Naive thymus-derived CD8-positive, alpha-beta T cell (primary cell): ENCODE measurements at places on chromosomes 5 and 9.

DNA sequence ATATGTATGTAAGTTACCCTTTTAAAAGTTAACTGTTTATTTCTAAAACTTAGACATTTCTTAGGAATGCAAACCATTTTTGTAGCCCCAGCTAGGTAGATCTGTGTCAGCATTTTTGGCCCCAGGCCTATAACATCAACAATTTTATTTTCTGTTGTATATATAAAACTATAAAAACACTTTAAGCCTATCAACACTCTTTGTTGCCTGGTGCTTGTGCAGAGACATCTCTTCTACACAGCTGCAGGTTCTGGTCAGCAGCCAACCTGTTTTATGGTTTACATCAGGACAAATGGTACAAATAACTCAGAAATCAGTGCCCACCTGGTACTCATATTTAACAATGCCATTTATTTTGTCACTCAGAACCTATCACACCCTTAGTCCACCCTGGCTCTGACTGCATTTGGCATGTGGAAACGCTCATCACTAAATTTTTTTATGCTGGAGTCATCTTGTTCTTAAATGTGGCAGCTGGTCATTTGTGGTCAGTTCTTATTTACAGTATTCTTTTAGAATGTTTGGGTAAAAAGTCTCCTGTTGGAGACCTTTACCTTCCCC lies 173.4 kb downstream of the DNAH5 start:
- no peaks in the 10 kb centered on the region for H3K4me1 ChIP-seq
- H3K27ac ChIP-seq: no peak overlapping the region
- DNase-seq: no peak
- H3K27me3 ChIP-seq: no peaks in the 10 kb centered on the region
- H3K4me3 ChIP-seq: no peak overlapping the region

DNA sequence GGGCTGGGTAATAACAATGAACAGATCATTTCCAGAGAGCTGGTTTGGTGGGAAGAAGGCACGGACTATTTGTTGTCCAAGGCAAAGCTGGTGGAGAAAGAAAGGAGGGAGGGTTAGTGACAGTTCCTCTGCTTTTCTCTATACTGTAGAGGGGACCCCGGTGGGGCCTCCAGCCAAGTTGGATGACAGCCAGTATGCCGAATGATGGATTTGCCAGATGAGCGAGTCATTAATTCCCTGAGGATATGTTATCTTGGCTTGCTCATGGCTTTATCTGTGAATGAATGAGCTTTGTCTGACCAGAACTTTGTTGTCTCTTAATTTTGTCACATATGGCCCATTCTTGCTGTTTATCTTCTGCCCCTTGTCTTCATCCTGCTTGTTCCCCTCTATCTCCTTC lies 158.6 kb upstream of the GLRA1 start:
- H3K4me1 ChIP-seq: no peaks in the 10 kb centered on the region
- DNase-seq: no peak
- H3K36me3 ChIP-seq: no peaks in the 10 kb centered on the region
- no peak overlapping the region for H3K27ac ChIP-seq
- H3K27me3 ChIP-seq: no peaks in the 10 kb centered on the region

DNA sequence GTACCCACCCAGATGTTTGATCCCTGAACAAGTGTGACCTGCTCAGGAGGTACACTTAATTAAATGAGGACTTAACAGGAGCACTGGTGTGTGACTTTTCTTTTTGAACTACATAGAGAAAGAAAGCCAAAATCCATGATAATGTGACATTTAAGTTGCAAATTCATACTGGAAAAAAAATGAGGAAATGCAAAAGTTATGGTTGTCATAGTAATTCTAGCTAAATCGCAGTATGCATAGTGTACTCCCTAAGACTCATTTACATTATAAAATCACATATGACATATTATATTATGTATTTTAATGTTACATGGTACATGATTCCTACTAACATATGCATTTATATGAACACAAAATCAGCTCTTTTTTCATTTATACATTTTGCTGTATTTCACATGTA lies 92.0 kb upstream of the PCSK5 start:
- no peak overlapping the region for H3K4me3 ChIP-seq
- H3K36me3 ChIP-seq: no peaks in the 10 kb centered on the region
- no peak for DNase-seq

- H3K36me3 ChIP-seq: no peaks in the 10 kb centered on the region
- H3K4me1 ChIP-seq: peaks cover 14% of the 10 kb centered on the region
- DNase-seq: peak; percentile 71
These were observed 718 bp upstream of the DENND4C start for GRCh38 chr9:19229595-19230354.

DNA sequence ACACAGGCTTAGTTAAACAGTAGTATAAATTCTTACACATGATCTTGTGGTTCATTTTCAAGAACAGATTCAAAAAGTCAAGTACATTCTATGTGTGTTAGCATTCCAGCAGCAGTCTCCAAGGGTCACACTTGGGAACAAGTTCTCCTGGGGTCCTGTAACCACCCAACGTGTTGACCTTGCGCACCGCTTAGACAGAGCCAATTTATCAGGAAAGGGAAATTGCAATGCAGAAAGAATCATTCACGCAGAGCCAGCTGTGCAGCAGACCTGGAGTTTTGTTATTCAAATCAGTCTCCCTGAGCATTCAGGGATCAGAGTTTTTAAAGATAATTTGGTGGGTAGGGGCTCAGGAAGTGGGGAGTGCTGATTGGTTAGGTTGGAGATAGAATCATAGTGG lies 8.5 kb upstream of the RXFP3 start:
- H3K4me1 ChIP-seq: no peaks in the 10 kb centered on the region
- no peaks in the 10 kb centered on the region for H3K36me3 ChIP-seq

GRCh38 chr5:59826996-59827395 lies 66.5 kb downstream of the PDE4D start:
- no peak overlapping the region for H3K4me3 ChIP-seq
- DNase-seq: no peak
- H3K36me3 ChIP-seq: no peaks in the 10 kb centered on the region
- H3K4me1 ChIP-seq: no peaks in the 10 kb centered on the region
- H3K27me3 ChIP-seq: peaks cover 10% of the 10 kb centered on the region

DNA sequence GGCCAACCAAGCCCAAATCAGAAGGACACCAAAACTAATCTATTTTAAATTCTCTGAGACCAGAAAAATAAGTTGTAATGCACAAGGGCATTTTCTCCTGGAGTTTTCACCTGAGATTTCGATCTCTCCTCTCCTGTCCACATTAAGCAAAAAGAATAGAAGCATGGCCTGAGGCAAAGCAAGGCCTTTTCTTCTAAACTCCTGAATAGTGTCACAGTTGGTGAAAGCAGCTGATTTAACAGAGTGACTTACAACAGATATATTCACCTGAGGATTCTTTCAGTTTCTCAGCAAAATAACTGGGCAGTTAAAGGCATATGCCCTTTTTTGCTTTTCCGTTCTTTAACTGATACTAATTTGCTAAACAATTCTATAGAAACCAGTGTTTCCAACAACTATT lies 547.7 kb downstream of the EFNA5 start:
- no peaks in the 10 kb centered on the region for H3K4me1 ChIP-seq
- H3K4me3 ChIP-seq: no peak overlapping the region
- no peaks in the 10 kb centered on the region for H3K36me3 ChIP-seq
- no peak overlapping the region for H3K27ac ChIP-seq
- no peak for DNase-seq

DNA sequence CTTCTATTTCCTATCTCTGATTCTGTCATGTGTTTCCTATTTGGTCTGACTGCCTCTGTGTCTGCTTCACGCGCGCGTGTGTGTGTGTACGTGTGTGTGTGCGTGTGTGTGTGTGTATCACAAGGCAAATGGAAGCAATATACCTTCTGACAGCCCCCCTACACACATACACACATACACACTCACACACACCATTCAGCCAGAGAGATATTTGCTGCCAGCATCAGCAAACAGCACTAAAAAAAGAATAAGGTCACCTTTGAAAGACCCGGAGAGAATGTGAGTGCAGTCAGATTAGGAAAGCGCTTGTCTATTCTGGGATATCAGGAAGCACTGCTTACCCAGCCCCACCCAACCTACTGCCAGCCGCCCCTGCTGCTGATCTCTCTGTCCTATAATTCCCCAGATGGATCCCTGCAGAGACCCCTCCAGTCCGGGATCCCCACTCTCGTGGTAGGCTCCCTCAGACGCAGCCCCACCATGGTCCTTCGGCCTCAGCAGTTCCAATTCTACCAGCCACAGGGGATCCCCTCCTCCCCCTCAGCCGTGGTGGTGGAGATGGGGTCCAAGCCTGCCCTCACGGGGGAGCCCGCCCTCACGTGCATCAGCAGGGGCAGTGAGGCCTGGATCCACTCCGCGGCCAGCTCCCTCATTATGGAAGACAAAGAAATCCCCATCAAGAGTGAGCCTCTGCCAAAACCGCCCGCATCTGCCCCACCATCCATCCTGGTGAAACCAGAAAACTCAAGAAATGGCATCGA lies 45.7 kb downstream of the PLAC8L1 start:
- no peak overlapping the region for H3K27ac ChIP-seq
- H3K27me3 ChIP-seq: peaks cover 24% of the 10 kb centered on the region
- H3K4me1 ChIP-seq: no peaks in the 10 kb centered on the region

DNA sequence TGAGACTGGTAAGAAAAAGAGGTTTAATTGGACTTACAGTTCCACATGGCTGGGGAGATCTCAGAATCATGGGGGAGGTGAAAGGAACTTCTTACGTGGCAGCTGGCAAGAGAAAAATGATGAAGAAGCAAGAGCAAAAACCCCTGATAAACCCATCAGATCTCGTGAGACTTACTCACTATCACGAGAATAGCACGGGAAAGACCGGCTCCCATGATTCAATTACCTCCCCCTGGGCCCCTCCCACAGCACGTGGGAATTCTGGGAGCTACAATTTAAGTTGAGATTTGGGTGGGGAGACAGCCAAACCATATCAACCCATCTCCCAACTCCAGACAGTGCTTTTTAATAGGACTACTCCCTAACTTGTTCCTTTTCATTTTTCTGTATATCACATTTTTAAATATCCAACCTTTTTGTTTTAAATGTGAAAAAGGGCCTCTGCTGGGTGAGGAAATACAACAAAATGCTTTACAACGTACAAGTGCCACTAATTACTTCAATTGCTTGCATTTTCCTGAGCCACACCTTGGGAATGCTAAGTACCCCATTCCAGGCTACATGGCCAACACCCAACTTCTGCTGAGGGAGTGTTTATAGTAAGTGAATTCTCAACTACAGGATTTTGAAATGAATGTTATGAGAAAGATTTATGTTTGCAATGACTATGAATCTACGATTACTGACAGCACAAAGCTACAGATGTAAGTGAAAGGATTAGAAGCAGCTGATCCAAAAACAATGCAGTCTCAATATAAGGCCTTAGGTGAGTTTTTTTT lies 294.1 kb upstream of the CD180 start:
- no peaks in the 10 kb centered on the region for H3K27me3 ChIP-seq
- H3K36me3 ChIP-seq: no peaks in the 10 kb centered on the region
- DNase-seq: no peak
- no peak overlapping the region for H3K27ac ChIP-seq
- no peak overlapping the region for H3K4me3 ChIP-seq

GRCh38 chr5:180323941-180324600 lies 29.1 kb downstream of the GFPT2 start:
- H3K27ac ChIP-seq: peak overlapping the region; percentile 21
- no peak for DNase-seq
- no peak overlapping the region for H3K4me3 ChIP-seq
- no peaks in the 10 kb centered on the region for H3K36me3 ChIP-seq

DNA sequence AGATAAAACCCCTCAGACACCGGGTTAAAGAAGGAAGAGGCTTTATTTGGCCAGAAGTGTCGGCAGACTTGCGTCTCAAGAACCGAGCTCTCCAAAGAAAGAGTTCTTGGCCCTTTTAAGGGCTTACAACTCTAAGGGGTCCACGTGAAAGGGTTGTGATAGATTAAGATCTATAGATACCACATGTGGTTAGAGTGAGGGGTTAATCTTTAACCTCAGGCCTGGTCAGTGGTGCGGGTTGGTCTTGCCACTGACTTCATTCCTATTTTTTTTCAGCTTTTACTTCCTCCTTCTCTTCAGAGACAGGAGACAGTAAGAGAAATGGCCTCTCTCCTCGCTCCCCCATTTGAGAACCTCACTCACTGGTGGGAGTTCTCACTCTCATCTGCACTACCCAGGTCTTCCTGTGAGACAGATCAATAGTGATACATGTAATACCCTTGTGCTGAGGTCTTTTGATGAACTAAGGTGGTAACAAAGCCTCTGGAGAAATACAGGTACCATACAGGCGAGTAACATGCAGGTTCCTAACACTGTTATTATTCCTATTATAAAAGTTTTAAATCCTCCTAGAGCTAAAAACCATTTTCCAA lies 52.4 kb upstream of the COX7C start:
- no peak overlapping the region for H3K4me3 ChIP-seq
- H3K36me3 ChIP-seq: no peaks in the 10 kb centered on the region
- DNase-seq: no peak
- H3K27me3 ChIP-seq: peaks cover 5% of the 10 kb centered on the region
- no peak overlapping the region for H3K27ac ChIP-seq
- H3K4me1 ChIP-seq: no peaks in the 10 kb centered on the region

GRCh38 chr9:127207734-127208410 lies 56.7 kb upstream of the GARNL3 start:
- H3K36me3 ChIP-seq: no peaks in the 10 kb centered on the region
- DNase-seq: no peak
- peaks cover 13% of the 10 kb centered on the region for H3K4me1 ChIP-seq
- peaks cover 35% of the 10 kb centered on the region for H3K27me3 ChIP-seq

GRCh38 chr9:69412741-69413150 lies 87.7 kb downstream of the ENTREP1 start:
- H3K27ac ChIP-seq: no peak overlapping the region
- H3K36me3 ChIP-seq: no peaks in the 10 kb centered on the region
- H3K27me3 ChIP-seq: peaks cover 42% of the 10 kb centered on the region
- H3K4me3 ChIP-seq: no peak overlapping the region
- no peak for DNase-seq
- no peaks in the 10 kb centered on the region for H3K4me1 ChIP-seq

GRCh38 chr5:91328743-91329142 lies 54.4 kb downstream of the ARRDC3 start:
- H3K36me3 ChIP-seq: no peaks in the 10 kb centered on the region
- peaks cover 4% of the 10 kb centered on the region for H3K27me3 ChIP-seq
- DNase-seq: no peak

DNA sequence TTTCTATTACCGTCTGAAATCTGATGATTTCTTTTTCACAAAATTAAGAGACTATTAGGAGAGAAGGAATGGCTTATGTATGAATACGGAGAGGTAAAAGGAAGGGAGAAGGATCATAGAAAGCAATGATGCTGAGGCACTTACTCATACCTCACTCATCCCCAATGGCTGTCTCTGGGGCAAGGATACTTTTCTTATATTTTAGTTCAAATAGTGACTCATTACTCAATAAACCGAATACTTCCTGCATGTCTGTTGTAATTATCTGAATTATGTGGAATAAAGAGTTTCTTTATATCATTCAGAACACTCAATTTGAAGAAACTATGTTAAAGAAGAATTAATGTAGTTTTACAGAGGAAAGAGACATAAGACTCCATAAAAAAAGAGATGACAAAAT lies 284.5 kb upstream of the NUDT12 start:
- H3K4me1 ChIP-seq: no peaks in the 10 kb centered on the region
- no peak overlapping the region for H3K4me3 ChIP-seq
- no peaks in the 10 kb centered on the region for H3K27me3 ChIP-seq

- peak overlapping the region; percentile 63 for H3K27ac ChIP-seq
- peaks cover 4% of the 10 kb centered on the region for H3K36me3 ChIP-seq
- no peak overlapping the region for H3K4me3 ChIP-seq
- H3K4me1 ChIP-seq: peaks cover 12% of the 10 kb centered on the region
These were observed 19.1 kb downstream of the DUSP1 start for GRCh38 chr5:172751761-172752510.

GRCh38 chr9:79809316-79809876 lies 237.6 kb downstream of the TLE4 start:
- H3K4me3 ChIP-seq: no peak overlapping the region
- no peak overlapping the region for H3K27ac ChIP-seq
- DNase-seq: no peak
- H3K27me3 ChIP-seq: no peaks in the 10 kb centered on the region
- H3K4me1 ChIP-seq: peaks cover 38% of the 10 kb centered on the region
